Mesangial cell (primary cell): ENCODE measurements at places on chromosomes 7 and 10. TPM values are rescaled to one million over a fixed set of nuclear protein-coding genes. Genes with fewer than 3 reads are reported as not detected.

The CALHM1 gene
- total RNA-seq: not detected in 2 replicates

The PRPS1L1 gene
- not detected in 2 replicates for total RNA-seq

The RNF32 gene
- total RNA-seq: 0.13 and 0.65 TPM in 2 replicates

The ASIC3 gene
- total RNA-seq: 0.38 TPM in 1 of 2 replicates, not detected in the other

The NFE2L3 gene
- 25.9 and 34.5 TPM in 2 replicates for total RNA-seq

The CRYGN gene
- total RNA-seq: 1.3 TPM in 1 of 2 replicates, not detected in the other

The FKBP6 gene
- 0.16 TPM in 1 of 2 replicates, not detected in the other for total RNA-seq

The RBM33 gene
- total RNA-seq: 14.0 and 20.9 TPM in 2 replicates

The VOPP1 gene
- total RNA-seq: 60.5 and 84.1 TPM in 2 replicates

The ADRB1 gene
- total RNA-seq: not detected in 2 replicates

The NPSR1 gene
- total RNA-seq: not detected in 2 replicates

The PLXNA4 gene
- total RNA-seq: 0.16 and 0.51 TPM in 2 replicates

The NRCAM gene
- total RNA-seq: 0.98 and 4.9 TPM in 2 replicates

The CAMK2B gene
- total RNA-seq: 0.38 and 0.98 TPM in 2 replicates
